A172 (cell line): ENCODE measurements at places on chromosomes 4 and X. TPM values are rescaled to one million over a fixed set of nuclear protein-coding genes. Genes with fewer than 3 reads are reported as not detected.

DNA sequence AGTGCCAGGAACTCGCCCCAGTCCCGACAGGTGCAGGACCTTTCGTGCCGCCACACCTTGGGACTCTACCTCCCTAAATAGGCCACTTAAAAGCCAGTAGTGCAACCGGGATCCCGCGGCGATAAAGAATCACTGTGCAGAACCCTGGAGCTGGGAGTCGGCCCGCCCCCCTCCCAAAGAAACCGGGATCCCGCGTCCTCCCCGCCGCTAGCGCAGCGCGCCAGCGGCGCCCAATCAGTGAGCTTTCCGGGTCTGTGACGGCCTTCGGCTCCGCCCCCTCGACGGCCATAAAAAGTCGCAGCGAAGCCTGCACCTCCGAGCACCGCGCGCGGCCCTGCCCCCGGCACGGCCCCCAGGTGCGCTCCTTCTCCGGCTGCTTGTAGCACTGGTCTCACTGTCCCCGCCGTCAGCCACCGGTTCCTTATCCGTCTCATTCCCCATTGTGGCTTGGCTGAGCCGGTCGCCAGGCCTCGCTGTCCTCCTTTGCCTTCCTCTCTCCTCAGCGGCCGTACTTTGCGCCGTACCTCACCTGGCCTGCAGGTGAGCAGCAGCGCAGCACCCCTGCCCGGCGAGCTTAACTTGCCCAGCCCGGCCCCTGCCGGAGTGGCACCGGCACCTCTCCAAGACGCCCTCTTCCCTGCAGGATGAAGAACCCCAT lies at the start of gene LRAT:
LRAT (plus strand) TSS at position 318 of the 658 bp plus-strand sequence; CDS start at position 645, 327 bp downstream.
- no peak for DNase-seq

Gene FHIP1A
- total RNA-seq = 3.0 and 38.0 TPM in 2 replicates

GRCh38 chr4:71294301-71294700 lies 44.5 kb upstream of the SLC4A4 start:
- DNase-seq = no peak

DNA sequence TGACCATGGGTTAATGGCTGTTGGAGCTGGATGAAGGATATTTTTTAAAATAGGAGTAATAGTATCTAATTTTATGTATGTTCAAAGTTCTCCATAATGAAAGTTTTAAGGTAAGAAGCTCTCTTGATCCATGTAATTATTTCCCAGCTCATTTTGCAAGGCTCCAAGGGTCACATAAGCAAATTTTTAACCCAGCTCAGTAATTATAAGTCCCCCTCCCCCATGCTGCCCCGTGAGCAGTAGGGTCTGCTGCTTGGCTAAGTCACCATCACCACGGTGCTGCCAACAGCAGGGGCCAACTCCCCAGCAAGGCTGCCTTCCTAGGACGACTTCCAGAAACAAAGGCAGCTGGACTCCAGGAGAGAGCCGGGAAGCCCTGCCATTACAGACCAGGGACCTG lies 340.0 kb downstream of the FBXW7 start:
- DNase-seq = no peak

Gene IL1RAPL1
- total RNA-seq = 14.9 and 15.5 TPM in 2 replicates

GRCh38 chr4:56626420-56626819 lies 54.7 kb downstream of the HOPX start:
- DNase-seq = no peak
